ENCODE measurements at places on chromosomes 2 and 18.

GRCh38 chr2:42459296-42459695 is 34.5 kb downstream of the KCNG3 start:
- no peak for DNase-seq

DNA sequence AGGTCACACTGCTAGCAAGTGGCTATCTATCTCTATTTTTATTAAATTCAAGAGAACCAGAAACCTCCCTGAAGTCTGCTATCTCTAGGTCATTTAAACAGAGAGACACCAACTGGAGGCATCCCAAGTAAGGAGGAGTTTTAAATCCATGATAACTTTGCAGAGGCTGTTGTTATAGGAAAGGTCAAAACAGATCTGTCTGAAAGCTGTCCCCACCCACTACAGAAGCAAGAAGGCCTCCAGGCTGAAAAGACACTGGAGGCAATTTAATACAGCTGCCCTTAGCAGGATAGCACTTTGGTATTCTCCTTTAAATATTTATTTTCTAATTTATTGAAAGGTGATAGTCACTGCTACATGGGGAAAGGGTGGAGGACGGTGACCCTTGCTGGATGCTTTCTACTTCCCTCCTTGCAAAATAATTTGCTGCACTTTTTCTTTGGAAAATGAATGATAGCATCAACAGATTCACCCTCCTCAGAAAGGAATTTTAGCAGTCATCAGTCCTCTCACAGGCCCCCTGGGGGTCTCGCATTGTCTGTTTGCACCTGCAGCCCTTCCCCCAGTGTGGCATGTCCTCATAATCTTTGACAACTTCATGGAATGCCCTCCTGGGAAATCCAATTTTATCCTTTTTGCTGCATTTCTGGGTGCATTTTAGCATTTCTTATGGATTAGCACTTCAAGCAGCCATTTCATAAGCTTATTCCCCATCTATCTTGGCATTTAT is 429.5 kb upstream of the TNP1 start:
- DNase-seq = no peak

DNA sequence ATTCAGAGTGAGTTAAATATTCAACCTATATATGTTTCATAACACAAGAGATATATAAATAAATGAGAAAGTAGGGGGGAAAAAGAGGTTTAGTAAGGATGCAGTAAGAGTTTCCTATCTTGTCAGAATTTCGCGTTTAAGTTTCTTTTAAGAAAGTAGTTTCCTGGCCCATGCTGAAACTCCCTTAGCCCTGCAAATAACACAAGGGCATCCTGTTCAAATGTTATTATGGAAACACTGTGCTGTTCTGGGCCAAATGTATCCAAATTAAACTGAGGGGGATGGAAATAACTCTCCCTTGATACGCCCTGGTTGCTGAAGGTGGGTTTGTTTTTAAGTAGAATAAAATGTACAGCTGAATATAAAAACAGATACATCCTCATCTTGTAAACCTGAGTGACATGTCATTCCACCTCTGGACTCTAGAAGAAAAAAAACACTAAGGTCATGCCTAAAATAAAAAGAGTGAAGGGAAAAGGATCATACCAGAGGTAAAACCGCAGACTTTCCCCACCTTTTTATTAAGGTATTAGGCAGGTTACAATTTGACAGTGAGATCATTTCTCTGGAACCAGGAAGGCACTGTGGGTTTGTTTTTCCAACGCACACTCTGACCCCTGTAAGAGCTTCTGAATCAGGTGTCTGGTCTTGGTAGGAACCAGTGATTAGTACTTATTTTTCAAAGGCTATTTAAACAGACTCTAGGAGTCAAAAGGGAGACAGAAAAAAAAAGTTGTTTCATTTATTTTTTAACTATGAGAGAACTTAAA is 16.7 kb downstream of the BCL2 start:
- no peak for DNase-seq

DNA sequence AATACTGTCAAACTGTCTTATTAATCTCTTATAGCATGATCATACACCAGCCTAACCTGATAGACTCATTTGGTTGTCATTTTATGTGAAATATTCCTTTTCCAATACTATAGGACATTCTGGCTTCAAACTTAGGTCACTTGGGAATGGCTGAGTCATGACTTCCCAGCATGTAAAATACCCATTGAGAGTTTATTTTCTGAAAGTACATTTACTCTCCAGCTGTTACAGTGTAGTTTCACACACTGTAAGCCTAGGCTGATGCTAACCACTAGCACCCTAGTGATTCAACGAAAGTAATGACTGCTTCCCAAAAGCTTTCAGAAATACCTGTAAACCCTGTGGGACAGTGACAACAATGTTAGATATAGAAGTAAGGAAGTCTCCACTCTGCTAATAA is 93.8 kb downstream of the FIGN start:
- no peak for DNase-seq
